ENCODE measurements at places on chromosomes 16 and 17.
A peak's percentile ranks its signal among the peaks of the same experiment; 100 is the strongest.

DNA sequence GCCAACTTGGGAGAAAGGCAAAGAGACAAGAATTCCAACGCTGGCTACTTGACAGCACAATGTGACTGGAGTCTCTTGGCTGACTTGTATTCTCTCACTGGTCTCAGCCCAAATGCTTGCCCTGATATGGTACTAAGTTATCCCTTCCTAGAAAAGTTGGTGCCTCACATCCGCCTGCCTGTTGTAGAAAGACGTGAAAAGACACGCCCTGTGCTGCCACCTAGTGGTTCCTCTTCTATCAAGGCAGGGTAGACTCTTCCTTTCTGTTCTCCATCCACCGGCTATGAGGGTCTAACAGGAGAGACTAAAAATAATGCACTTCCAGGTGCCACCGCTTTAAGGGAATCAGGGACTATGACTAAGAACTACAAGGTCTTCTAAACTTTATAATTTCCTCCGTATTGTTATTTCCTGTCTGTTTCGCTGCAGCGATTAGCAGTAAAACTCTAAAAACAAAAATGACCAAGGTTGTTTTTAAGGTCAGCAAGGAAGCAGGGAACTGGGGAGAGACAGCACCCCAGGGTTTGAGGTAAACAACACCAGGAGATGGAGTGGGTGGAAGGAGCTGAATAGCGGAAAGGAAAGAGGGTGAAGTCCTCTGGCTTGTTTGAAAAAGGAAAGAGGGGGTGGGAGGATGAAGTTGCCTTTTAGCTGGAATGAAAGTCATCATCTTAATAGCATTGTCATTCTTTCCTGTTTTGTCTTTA, 109.5 kb downstream of the YPEL2 start:
- peak; percentile 95 for DNase-seq

DNA sequence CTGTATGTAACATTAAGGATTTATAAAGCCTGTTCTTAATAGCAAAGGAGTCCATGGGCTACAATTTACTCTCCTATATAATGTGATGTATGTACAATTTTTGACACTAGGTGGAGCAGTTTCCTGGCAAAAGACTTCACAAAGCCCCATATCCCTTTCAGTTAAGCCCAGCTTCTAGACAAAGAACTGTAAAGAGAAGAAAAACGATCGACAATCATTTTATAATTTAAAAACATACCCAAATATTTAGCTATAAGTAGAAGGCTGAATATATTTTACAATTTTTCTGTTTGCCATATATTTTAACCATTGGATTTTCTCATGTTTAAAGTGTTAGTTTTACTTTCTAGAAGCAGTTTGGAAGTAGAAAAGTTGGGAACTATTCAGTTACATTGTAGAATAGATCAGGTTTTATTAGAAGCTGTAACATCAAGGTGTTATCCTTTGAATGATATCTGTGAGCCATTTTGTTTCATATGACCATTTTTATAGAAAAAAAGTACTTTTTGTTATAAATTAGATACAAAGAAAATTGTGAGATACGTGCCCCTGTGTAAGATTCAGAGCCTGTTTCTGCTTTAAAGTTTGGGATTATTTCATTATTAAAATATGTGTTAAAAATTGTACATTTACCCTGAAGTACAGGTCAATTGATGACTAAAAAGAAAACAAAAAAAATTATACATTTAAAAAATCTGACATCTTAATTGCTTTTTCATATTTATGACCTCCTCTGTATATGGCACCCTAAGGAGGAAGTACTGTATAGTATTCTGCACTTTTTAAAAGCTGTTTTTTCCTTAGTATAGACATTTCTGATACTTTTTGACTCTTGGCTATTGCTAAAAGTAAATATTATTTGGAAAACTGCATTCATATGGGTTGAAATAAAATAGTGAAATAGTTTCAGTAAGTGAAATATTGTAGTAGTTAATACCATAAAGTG, 46.3 kb downstream of the VMP1 start:
- DNase-seq, result peak; percentile 89

DNA sequence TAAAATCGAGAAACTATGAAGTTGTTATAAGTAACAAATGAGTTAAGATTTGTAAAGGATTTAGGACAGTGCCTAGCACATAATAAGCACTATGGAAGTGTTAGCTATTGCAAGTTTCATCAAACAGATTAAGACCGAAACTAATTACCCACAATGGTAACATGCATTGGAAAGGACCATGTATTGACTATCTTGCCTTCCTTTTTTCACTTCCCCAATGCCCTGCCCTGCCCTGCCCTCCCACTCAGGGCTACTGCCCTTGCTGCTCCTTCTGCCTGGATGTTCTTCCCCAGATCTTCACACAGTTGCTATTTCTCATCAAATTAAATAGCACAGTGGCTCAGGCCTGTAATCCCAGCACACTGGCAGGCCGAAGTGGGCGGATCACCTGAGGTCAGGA, 202.1 kb upstream of the PSMD7 start:
- DNase-seq, result no peak

- DNase-seq, result peak; percentile 38
Observed at GRCh38 chr16:878072-878784, 77.7 kb upstream of the GNG13 start.

DNA sequence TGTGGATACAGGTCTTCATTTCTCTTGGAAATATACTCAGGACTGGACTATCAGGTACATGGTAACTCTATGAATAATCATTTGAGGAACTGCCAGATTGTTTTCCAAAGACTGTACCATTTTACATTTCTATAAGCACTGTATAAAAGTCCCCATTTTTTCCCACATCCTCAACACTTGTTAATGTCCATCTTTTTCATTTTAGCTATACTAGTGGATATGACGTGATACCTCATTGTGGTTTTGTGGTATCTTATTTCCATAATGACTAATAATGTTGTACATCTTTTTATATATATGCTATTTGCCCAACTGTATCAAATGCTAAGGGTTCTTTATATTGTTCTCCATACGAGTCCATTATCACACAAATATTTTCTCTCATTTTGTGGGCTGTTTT, 22.9 kb downstream of the NUP88 start:
- DNase-seq, result peak; percentile 23

GRCh38 chr17:81322271-81323082, 27.4 kb upstream of the SLC38A10 start:
- peak; percentile 43 for DNase-seq

DNA sequence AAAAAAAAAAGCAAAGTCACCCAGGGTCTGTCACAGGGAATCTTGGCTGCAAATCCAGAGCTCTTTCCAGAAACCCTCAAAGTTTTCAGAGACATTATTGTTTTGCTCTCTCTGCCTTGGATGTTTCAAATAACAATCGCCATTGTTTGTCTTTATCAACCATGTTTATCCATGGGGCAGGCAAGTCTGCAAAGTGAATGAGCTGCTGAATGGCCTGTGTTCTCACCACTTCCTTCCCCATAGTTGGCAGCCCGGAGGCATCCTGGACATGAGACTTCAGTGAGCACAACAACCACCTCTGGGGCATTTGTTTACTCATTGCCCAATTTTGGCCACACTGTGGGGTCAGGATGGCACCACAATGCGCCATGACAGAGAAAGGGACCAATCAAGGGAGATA, 53.1 kb upstream of the USP7 start:
- no peak for DNase-seq

- no peak for DNase-seq
Observed at GRCh38 chr17:65254166-65254565, 117.0 kb downstream of the RGS9 start.

DNA sequence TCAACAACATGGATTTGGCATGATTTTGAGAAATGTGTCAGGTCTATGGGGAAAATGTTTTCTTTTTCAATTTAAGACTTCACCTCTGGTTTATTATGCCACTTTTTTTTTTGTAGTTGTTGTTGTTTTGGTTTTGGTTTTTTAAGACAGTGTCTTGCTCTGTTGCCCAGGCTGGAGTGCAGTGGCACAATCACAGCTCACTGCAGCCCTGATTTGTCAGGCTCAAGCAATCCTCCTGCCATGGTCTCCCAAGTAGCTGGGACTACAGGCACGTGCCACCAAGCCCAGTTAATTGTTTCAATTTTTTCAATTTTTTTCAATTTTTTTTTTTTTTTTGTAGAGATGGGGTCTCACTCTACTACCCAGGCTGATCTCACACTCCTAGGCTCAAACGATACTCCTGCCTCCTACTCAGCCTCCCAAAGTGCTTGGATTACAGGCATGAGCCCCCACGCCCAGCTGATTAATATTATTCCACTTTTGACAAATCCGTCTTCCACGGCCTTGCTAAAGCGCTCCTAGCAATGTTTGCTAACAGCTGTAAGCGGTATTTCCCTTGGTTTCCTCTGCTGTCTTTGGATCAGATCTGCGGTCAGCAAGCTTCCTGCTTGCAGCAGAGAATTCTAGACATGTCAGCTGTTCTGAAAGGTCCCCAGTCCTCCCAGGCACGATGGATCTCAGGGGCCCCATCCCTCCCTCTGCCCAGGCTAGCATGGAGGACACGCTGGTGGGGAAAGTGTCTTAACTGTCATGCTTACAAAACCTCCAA, 7.0 kb upstream of the MILR1 start:
- peak; percentile 61 for DNase-seq

DNA sequence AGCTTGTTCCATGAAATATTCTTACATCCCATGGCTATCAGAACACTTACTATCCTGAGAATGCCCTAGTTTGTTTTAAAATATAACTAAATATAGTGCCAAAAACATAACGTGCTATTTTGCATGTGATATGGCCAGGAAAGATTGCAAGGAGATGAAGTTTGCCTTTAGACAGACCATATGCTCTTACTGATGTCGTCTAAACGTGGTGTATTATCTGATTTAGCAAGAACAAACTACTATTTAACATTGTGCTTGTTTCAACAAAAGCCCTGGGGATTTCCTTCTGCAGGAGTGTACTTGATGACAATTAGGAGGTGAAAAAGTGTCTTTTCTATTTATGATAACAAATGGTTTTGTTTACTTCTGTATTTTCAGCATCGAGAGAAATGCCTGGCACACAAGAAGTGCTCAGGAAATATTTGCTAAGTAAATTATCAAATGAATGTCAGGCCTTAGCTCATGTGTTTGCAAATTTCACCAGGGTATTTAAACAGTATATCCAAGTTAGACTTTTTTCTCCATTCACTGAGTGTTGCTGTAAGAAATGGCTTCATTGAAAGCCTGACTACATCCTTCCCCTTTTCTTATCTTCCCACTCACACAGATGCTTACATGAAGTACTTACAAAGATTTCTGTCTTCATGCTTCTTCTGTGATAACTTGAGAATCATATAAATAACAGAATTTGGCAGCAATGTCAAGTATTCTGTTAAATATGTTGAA, 1033.6 kb downstream of the CDH8 start:
- DNase-seq, result no peak

- no peak for DNase-seq
Observed at GRCh38 chr16:7871979-7872378, 539.3 kb downstream of the RBFOX1 start.
